ENCODE measurements at places on chromosomes 5 and 9.

GRCh38 chr5:134003064-134003816, 1.5 kb downstream of the VDAC1 start:
- peak; percentile 40 for DNase-seq

DNA sequence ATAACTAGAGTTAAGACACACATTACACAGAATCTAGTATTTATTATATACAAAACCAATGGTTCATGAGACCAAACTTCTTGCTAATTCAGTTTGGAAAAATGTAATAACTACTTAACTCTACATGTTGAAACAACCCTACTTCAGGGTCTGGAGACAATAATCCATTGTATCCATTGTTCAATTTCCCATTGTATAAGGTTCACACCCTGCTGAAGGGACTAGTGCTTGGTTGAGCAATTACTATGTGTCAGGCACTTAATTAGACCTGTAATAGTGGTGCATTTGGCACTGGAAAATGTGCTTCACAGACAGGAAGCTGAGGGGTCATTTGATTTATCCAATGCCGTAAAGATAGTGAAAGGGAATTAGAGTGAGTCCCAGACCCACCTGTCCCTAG, 114.3 kb upstream of the PAPPA start:
- no peak for DNase-seq

- no peak for DNase-seq
Observed at GRCh38 chr5:111144352-111144930, 52.3 kb downstream of the WDR36 start.

GRCh38 chr5:121671624-121672023, 180.1 kb upstream of the FTMT start:
- DNase-seq = no peak

DNA sequence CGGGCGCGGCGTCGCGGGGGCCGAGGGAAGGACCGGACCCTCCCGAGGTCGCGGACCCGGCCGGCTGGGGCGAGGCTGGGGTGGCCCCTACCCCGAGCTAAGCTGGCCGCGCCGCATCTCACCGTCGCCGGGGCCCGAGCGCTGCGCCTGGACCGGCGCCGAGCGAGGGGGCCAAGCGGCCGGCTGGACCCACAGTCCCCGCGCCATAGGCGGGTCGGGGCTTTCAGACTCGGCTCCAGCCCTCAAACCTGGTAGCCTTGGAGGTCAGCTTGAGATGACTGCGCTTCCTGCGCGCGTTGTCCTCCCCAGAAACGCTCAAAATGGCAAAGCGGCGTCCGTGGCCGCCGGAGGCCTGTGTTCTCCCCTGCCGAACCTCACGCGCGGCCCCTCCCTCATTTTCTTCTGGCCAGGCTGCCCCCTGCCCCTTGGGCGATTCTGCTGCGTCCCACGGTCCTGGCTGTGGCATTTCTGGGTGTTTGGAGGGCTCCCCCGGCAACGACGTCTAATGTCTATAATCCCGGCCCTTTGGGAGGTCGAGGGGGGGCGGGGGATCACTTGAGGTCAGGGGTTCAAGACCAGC, 8.7 kb upstream of the GRIN1 start:
- DNase-seq = no peak

- DNase-seq = no peak
Observed at GRCh38 chr5:139064613-139065012, 133.6 kb downstream of the SIL1 start.

DNA sequence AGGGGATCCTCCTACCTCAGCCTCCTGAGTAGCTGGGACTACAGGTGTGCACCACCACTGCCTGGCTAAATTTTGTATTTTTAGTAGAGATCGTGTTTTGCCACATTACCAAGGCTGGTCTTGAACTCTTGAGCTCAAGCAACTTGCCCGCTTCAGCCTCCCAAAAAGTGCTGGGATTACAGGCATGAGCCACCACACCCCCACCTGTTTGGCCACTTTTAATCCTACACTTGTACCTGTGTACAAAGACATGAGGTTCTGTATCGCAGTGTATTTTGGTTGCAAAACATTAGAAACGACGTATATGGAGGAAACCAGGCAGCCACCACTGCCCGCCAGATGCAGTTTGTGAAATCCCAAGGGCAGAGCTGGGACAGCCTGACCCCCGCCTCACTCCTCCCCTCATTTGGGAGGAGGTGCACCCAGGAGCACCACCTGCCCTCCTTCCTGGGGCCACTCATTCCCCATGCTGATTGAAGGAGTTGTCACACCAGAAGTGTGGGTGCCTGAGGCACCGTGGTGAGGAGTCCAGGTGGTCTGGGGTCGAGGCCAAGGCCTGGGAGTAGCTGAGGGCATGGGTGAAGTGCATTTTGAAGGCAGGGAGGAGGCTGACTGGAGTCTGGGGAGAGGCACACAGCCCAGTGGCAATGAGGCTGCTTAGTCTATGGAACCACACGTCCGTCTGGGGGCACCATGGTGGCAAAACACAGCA, 39.3 kb upstream of the OLFM1 start:
- no peak for DNase-seq

- DNase-seq = no peak
Observed at GRCh38 chr9:137985637-137986071, 108.1 kb downstream of the CACNA1B start.

- DNase-seq = no peak
Observed at GRCh38 chr5:107743373-107744000, 72.8 kb upstream of the EFNA5 start.
